H1 (cell line): ENCODE measurements at places on chromosomes 4 and X. TPM values are rescaled to one million over a fixed set of nuclear protein-coding genes. Genes with fewer than 3 reads are reported as not detected.
A peak's percentile ranks its signal among the peaks of the same experiment; 100 is the strongest.

DNA sequence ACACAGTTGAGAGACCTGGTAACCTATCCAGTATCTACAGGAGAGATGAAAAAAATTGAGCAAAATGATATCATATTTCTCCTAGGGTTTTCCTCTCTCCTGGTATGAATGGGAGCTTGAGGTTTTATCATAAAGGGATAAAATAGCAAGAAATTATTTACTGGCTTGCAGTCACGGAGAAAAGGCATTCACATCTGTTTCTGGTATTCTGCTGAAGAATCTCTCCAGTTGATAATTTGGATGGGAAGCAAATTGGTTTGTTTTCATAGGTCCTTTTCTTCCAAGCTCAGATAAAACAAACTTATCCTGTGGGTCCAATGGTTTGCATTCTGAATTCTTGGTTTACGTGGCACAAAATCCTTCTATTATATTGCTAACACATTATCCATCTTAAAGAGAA lies 83.1 kb upstream of the GYPA start:
- no peak overlapping the region for H3K4me3 ChIP-seq
- H3K27me3 ChIP-seq, result no peaks in the 10 kb centered on the region
- H3K36me3 ChIP-seq, result no peaks in the 10 kb centered on the region
- no peak for DNase-seq

DNA sequence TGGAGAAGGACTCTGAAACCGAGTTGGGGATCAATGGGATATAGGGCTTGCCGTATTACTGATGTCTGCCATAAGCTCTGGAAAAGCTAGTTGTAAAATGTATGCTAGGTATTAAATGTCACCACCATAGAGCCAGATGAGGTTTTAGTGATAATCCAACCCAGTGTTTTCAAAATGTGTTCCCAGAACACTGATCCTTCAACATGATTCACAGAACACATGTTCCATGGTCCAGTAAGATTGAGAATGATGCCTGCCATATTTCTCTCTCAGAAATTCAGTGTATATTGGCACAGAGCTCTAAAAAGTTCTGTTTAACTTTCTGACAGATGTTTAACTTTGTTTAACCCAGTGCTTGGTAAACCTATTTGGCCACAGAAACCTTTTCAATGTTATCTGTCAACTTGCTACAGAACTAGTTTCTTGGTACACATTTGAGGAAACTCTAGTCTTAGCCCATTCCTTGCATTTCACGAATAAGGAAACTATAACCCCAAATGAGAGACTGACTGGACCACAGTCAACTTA lies 160.2 kb downstream of the PALLD start:
- H3K4me3 ChIP-seq, result no peak overlapping the region
- no peak for DNase-seq
- H3K4me1 ChIP-seq, result no peaks in the 10 kb centered on the region
- no peaks in the 10 kb centered on the region for H3K36me3 ChIP-seq

DNA sequence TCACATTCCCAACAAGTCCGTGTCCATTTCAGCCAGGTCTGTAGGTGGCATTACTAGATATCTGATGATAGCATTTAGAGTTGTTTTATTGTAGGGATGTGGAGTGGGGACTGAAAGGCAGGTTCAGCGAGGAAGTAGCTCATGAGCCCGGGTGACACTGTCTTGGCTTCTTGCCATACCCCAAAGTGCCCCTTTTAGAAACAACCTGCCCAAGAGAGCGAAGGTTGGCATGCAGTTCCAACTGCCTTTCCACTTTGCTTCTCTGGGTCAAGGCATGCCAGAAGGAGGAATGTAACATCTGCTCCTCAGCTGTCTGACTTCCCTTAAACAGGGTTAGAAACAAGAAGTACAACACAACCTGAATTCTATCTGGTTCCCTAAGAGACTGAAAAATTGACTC lies 9.0 kb downstream of the GRIA3 start:
- no peaks in the 10 kb centered on the region for H3K4me1 ChIP-seq
- H3K27me3 ChIP-seq, result no peaks in the 10 kb centered on the region
- no peak overlapping the region for H3K27ac ChIP-seq

DNA sequence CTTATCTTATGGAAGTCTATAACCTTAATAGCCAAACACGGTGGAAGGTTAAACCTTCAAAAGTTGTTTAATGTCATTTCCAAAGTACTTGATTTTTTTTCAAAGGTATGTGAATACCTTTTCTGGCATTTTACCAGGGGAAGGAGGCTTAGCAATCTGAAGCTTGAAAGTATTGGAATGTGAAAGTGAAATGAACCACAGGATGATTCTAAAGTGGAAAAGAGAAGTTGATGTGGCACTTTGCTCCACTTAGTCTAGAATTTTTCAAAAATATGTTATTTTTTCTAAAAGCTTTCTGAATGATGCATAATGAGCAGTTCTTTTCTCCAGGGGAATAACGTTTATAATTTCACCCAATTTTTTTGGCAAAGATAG lies 19.2 kb downstream of the PI4K2B start:
- H3K27me3 ChIP-seq, result no peaks in the 10 kb centered on the region
- H3K4me3 ChIP-seq, result no peak overlapping the region
- H3K4me1 ChIP-seq, result no peaks in the 10 kb centered on the region
- no peak overlapping the region for H3K27ac ChIP-seq
- no peak for DNase-seq

- no peak for DNase-seq
- no peak overlapping the region for H3K4me3 ChIP-seq
- H3K27me3 ChIP-seq, result no peaks in the 10 kb centered on the region
- no peaks in the 10 kb centered on the region for H3K4me1 ChIP-seq
- no peak overlapping the region for H3K27ac ChIP-seq
These were observed 158.3 kb downstream of the LDB2 start for GRCh38 chr4:16739997-16740624.

GRCh38 chr4:163063891-163064290 lies 102.8 kb downstream of the NAF1 start:
- no peaks in the 10 kb centered on the region for H3K36me3 ChIP-seq
- DNase-seq, result no peak
- no peak overlapping the region for H3K4me3 ChIP-seq
- no peak overlapping the region for H3K27ac ChIP-seq

GRCh38 chrX:110044346-110045249 lies 41.7 kb downstream of the TMEM164 start:
- H3K27me3 ChIP-seq, result no peaks in the 10 kb centered on the region
- no peaks in the 10 kb centered on the region for H3K36me3 ChIP-seq
- no peak for DNase-seq
- no peak overlapping the region for H3K27ac ChIP-seq

DNA sequence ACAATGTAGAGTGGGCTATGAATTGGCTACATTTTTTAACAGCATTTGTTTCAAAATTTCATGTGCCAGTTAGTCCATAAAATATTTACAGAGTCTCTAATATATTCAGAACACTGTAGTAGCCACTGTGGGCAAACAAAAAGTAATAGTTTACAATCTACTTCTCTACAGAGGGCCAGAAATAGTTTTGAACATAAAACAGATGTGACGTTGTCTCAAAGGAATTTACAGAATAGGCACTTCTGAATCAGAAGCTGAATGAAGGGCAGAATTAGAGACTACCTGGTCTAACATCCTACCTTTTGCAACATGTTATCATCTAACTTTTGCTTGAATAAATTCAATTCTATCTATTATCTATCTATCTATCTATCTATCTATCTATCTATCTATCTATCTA lies 811.9 kb upstream of the EPHA5 start:
- H3K36me3 ChIP-seq, result no peaks in the 10 kb centered on the region
- H3K27ac ChIP-seq, result no peak overlapping the region
- no peak overlapping the region for H3K4me3 ChIP-seq
- no peaks in the 10 kb centered on the region for H3K4me1 ChIP-seq

GRCh38 chrX:16897445-16897844 lies 27.3 kb upstream of the RBBP7 start:
- no peak overlapping the region for H3K4me3 ChIP-seq
- no peaks in the 10 kb centered on the region for H3K36me3 ChIP-seq
- no peak overlapping the region for H3K27ac ChIP-seq
- no peaks in the 10 kb centered on the region; the same call in 1 of the 2 replicates for H3K4me1 ChIP-seq
- no peak for DNase-seq

DNA sequence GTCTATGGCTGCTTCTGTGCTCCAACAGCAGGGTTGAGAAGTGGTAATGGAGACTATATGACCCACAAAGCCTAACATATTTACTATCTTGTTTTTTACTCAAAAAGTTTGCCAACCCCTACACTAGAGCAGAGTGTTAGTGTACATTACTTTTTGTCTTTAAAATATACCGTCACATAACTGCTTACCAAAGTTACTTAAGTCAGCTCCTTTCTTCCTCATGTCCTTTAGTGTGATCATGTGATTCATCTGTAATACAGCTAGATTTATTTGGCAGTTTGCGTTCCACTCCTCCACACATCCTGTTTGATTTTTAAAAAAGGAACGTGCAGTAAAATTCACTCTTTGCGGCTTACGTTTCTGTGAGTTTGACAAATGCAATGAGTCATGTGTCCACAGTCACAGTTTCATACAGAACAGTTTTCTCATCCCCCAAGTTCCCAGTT lies 162.4 kb upstream of the GPRIN3 start:
- no peaks in the 10 kb centered on the region for H3K4me1 ChIP-seq
- no peak overlapping the region for H3K4me3 ChIP-seq
- H3K27ac ChIP-seq, result no peak overlapping the region
- H3K36me3 ChIP-seq, result no peaks in the 10 kb centered on the region
- DNase-seq, result no peak

GRCh38 chr4:120725639-120726580 lies 196.6 kb downstream of the PRDM5 start:
- H3K27me3 ChIP-seq, result no peaks in the 10 kb centered on the region
- no peaks in the 10 kb centered on the region for H3K36me3 ChIP-seq
- no peak overlapping the region for H3K4me3 ChIP-seq

- peaks cover 4% of the 10 kb centered on the region for H3K4me1 ChIP-seq
- H3K36me3 ChIP-seq, result no peaks in the 10 kb centered on the region
- H3K4me3 ChIP-seq, result no peak overlapping the region
- H3K27me3 ChIP-seq, result no peaks in the 10 kb centered on the region
- DNase-seq, result no peak
- no peak overlapping the region for H3K27ac ChIP-seq
These were observed 63.5 kb downstream of the PJA1 start for GRCh38 chrX:69101683-69102251.

DNA sequence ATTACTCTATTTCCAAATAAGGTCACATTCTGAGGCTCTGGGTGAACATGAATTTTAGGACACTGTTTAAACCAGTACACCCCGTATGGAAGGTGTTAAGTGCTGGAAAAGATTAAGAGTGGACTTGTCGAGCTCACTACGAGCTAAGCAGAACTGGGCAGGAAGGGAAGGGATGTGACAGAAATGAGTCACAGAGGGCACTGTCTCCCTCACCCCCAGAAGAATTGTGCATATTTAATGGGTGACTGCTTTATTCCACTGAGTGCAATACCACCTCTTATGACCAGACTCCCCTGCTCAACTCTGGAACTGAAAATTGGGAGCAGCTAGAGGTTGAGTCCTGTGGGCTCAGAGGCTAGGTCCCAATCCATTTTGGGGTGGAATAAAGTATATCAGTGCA lies 187.4 kb upstream of the RPS6KA3 start:
- no peaks in the 10 kb centered on the region for H3K27me3 ChIP-seq
- no peaks in the 10 kb centered on the region for H3K4me1 ChIP-seq
- no peak overlapping the region for H3K4me3 ChIP-seq
- no peak for DNase-seq
- no peak overlapping the region for H3K27ac ChIP-seq
- no peaks in the 10 kb centered on the region for H3K36me3 ChIP-seq

GRCh38 chrX:22760513-22761057 lies 239.2 kb upstream of the DDX53 start:
- H3K27ac ChIP-seq, result no peak overlapping the region
- H3K4me3 ChIP-seq, result no peak overlapping the region
- no peak for DNase-seq
- H3K4me1 ChIP-seq, result no peaks in the 10 kb centered on the region
- H3K36me3 ChIP-seq, result no peaks in the 10 kb centered on the region
- H3K27me3 ChIP-seq, result no peaks in the 10 kb centered on the region

DNA sequence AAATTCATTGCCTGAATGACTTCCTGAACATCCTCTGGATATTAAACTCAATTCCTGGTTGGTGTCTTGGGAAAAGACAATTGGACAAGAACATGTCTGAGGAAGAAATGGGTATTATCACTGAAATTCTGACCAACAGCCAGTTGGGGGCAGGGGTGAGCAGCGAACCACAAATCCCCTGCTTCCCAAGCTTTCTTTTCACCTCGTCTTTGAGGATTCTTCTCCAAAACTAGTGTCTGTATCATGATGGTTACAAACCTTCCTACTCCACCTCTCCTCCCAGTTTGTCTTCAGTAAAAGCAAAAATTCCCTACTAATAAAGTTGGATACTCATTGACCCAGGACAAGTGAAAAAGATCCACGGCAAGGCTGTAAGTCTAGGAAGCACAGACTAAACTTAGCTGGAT lies 48.3 kb upstream of the WDR1 start:
- no peak overlapping the region for H3K27ac ChIP-seq
- H3K36me3 ChIP-seq, result no peaks in the 10 kb centered on the region
- H3K4me3 ChIP-seq, result no peak overlapping the region
- H3K27me3 ChIP-seq, result no peaks in the 10 kb centered on the region
- no peaks in the 10 kb centered on the region for H3K4me1 ChIP-seq
- peak; percentile 15 for DNase-seq

HPGD gene
- total RNA-seq, result 0.59 and 1.3 TPM in 2 replicates

MAGEA11 gene
- total RNA-seq, result not detected in 2 replicates

PHKA1 gene
- total RNA-seq, result 7.2 and 7.4 TPM in 2 replicates

NKAP gene
- total RNA-seq, result 6.6 and 7.1 TPM in 2 replicates

PPEF2 gene
- total RNA-seq, result not detected in 2 replicates

TCEAL6 gene
- total RNA-seq, result not detected in 2 replicates
